ENCODE measurements at places on chromosomes 3 and 15.
A peak's percentile ranks its signal among the peaks of the same experiment; 100 is the strongest.

DNA sequence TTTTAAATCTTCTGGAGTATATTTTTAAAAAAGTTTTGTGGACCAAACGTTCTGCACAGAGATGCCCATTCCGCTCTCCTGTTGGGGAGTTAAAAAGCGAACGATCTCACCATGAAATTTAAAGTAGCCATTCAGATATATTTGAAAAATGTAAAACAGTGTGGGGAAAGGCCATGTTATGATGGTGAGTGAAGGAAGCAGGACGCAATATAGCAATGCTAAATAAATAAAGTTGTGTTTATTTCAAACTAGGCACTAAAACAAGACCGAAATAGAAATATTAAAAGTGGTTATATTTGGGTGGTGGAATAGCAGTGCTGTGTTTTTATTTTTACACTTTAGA lies 327 bp upstream of the CCDC13 start:
- DNase-seq = no peak

- no peak for DNase-seq
Observed at GRCh38 chr15:41340189-41340695, 7.6 kb downstream of the NUSAP1 start.

DNA sequence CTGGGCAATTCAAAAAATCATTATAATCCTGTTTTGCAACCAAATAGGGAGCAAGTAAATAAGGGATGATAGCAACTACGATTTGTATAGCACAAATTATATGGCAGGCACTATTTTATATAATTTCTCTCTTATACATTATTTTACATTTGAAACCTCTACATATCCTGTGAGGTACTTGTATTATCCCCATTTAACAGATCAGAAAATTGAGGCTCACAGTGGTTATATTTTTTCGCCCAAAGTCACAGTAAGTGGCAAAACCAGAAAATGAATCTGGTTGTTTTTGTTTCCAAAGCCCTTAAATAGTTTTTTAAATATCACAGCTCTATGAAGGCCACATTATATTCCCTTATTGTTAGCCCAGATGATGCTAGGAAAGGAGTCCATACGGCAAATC lies 74.3 kb downstream of the MLH1 start:
- DNase-seq = no peak

GRCh38 chr3:104070906-104071305 lies 1295.8 kb upstream of the ALCAM start:
- no peak for DNase-seq

- no peak for DNase-seq
Observed at GRCh38 chr15:93366387-93367100, 277.5 kb upstream of the RGMA start.

DNA sequence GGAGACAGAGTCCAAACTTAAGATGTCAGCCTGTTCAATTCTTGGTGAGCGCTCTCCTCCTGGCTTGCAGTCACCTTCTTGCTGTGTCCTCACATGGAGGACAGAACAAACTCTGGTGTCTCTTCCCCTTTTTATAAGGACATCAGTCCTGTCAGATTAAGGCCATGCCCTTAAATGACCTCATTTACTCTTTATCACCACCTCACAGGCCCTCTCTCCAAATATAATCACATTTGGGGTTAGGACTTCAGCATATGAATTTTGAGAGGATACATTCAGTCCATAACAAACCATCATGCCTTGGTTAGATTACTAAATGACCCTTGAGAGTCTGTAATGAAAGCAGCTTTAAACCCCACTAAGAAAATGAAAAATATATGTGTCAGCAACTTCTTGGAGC lies 175.2 kb downstream of the TAFA4 start:
- DNase-seq = no peak

DNA sequence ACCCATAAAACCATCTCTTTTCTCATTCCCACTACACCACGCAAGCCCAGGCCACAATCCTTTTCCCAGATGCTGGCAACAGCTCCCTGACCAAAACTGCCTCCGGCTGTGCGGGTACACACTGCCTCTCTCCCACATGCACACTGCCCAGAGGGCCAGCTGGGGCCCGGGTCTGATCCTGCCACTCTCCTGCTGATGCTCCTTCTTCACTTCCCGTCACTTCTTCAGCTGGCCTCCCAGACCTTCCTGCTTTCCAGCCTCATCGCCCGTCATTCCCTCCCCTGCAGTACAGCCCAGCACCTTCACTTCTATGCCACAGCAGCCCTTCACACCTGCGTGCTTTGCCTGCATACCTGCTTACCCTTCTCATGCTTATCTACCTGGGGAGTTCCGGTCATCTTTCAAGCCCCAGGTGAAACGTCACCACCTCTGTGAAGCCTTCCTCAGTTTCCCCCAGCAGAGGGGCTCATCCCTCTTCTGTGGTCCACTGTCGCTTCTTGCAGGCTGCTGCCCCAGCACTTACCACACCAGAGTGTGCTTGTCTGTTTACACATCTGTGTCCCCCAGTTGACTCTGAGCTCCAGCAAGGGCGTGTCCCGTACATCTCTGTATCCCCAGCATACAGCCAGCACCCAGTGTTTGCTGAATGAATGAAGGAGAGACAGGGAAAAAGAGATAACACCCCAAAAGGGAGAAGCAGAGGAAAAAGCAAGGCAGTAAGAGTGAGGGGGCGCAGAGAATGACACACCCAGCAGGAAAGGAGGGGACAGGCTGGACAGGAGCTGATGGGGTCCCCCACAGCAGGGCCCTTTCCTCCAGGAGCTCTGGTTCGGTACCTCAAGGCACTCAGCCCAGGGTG lies 22.2 kb downstream of the GRAMD2A start:
- no peak for DNase-seq

DNA sequence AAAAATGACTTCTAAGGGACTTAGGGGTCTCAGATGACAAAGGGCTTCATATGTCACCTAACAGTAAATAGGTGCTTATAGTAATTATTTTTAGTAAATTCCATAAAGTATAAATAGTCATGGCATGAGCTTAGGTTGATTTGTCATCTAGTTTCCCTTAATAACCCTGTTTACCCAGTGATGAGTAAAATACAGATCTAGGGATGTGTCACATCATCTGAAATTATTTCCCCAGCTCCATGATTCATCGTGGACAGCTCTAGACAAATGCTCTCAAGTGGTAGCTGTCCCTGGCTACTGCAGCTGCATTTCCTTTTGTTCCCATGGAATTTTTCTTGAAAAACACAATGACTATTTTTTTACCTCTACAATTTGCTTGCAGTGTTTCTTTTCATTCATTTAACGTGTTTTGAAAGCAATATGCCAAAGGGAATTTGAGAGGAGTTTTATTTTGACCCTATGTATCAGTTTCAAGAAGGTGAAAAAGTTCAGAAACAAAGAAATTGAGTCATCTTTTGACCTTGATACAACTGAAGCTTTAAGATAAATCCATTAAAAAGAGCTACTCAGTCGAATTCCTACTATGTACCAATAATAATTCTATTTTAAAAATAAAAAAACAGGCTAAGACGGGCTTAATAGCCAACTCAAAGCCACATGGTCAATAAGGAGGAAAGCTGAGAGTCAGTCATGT lies 241.6 kb downstream of the KCNMB2 start:
- peak; percentile 17 for DNase-seq

- DNase-seq = no peak
Observed at GRCh38 chr3:129793942-129794310, 99.6 kb downstream of the TMCC1 start.

DNA sequence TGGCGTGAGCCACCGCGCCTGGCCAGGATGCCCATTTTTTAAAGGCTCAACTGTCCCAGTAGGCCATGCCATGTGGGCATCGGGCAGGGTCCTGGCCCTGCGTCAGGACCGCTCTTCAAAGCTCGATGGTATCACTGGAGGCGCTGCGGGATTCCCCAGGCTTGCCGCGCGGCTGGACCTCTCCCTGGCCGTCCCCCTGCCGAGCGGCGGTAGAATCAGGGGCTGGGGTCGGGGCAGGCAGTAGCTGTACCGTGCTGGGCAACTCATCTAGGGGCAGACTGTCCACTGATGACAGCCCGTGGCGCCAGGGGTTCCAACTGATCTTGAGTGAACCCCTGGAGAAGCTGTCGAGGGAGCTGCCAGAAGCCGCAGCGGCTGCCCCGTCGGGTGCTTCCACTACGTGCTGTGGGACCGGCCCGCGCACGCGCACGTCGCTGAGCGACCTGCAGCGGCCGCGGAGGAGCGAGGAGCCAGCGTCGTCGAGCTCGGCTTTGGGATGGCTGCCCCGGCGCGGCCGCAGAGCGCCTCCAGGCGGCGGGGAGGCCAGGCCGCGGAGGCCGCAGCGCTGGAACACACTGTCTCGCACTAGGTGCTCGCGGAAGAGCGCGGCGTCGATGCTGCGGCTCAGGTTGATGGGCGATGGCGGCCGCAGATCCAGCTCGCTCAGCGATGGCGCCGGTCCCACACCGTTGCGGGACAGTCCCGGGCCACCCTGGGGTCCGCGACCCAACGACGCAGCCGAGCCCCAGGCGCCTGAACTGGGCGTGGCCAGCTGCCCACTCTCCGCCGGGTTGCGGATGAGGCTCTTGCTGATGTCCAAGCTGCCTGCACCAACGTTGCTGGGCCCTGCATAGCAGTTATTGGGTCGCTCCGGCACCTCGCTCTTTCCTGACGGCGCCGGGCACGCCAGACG lies 5.8 kb downstream of the PRRT3 start:
- DNase-seq = peak; percentile 70

- DNase-seq = no peak
Observed at GRCh38 chr15:63481105-63481810, 23.1 kb upstream of the USP3 start.

DNA sequence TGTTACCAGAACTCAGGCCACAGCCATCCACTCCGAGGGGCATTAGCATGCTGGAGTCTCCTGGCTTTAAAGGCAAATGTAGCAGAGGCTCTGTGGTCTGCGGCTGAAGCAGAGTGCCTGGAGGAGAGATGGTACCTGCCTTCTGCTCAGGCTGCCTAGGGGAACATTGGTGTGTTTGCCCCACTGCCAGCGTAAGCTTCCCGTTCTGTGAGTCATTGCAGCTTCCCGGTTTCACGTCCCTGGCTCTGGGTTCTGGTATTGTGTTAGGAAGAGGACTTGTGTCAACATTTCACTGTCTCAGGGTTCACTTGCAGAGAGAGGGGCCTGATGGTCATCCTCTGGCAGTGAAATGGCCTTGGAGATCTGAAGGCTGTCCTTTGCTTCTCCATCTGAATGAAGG lies 1.8 kb downstream of the GASK1A start:
- no peak for DNase-seq

GRCh38 chr3:146590521-146590920 lies 14.6 kb downstream of the PLSCR5 start:
- no peak for DNase-seq

DNA sequence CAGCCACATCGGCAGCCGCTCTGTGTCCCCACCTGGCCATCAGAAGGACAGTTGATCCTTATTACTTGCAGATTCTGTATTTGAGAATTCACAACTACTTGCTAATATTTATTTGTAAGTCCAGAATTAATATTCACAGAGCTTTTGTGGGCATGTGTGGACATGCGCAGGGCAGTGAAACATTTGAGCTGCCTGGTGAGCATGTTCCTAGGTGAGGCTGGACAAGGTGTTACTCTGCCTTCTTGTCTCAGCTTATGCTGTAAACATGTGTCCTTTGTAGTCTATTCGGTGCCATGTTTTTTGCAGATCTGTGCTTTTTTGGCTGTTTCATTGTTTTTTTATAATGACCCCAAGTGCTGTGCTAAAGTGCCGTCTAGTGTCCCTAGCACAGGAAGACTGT lies 15.6 kb downstream of the FAH start:
- DNase-seq = no peak

- no peak for DNase-seq
Observed at GRCh38 chr3:112078125-112079083, 7.8 kb upstream of the C3orf52 start.

DNA sequence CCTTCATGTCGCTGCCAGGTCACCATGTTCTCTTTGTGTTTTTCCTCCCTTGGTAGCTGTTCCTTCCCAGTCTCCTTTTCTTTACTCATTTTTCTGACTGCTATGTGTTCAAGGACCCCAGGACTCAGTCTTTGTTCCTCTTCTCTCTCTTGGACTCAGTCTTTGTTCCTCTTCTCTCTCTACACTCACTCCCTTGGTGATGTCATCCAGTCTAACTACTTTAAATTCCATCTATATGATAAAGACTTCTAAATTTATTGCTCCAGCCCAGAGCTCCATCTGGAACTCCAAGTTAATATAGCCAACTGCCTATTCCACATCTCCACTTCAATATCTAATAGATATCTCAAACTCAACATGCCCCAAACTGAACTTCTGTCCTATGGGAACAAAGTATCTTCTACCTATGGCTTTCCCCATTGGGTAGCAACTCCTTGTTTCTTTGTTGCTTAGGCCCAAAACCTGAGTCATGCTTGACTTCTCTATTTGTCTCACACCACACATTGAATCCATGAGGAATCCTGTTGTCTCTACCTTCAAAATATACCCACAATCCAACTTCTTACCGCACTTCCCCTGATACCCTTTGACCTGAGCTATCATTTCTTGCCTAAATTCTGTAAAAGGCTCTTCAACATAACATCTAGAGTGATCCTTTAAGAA lies 4.9 kb upstream of the DYNC1LI1 start:
- no peak for DNase-seq

DNA sequence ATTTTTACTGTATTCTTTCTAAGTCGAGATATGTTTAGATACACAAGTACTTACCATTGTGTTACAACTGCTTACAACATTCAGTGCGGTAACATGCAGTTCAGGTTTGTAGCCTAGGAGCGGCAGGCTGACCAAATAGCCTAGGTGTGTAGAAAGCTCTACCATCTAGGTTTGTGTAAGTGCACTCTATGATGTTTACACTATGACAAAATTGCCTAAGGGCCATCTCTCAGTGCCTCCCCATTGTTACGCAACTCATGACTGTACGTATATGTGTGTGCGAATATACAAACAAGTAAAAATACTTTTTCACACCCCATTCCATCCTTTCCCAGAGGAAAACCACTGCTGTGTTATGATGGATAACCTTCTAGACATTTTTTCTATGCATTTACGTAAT lies 44.3 kb downstream of the PXYLP1 start:
- DNase-seq = no peak

GRCh38 chr3:132624790-132625189 lies 27.7 kb downstream of the ACKR4 start:
- DNase-seq = no peak

- no peak for DNase-seq
Observed at GRCh38 chr3:29949940-29950616, 656.3 kb upstream of the TGFBR2 start.

DNA sequence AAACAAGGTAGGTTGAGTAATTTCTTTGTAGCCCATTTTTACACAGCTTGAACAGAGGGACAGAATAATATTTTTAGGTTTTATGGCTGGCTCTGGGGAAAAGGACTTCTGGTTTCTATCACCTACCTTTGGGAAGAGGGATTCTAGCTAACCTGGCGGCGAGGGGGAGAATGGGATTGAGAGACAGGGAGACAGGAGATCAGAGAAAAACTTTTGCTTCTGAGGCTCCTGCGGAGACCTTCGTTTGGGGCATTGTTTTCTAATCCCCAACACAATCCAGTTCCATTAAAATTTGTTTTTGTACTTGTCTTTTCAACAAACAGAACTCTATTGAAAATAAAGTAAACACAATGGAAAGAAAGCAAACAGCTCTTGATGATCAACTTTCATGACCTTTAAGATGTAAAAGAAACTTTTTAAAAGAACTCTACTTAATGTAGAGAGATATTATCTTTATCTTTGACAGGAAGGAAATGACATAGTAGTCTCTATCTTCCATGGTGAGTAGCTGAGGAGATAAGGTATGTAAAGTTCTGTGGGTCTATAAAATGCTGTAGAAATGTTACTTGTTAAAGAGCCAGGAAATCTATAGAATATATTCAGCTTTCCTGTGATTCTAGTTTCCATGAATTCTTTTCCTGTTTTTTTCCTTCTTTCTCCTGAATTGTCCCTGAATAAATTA lies 37.0 kb upstream of the P2RY1 start:
- no peak for DNase-seq
